Heart left ventricle (tissue), 16 donors: ENCODE measurements at places on chromosomes 12 and 14. TPM values are rescaled to one million over a fixed set of nuclear protein-coding genes. Genes with fewer than 3 reads are reported as not detected.

The SOCS4 gene
- 3.7 TPM for polyA plus RNA-seq

The ANO2 gene
- 6.8 TPM for polyA plus RNA-seq

The TAS2R8 gene
- polyA plus RNA-seq = not detected

The C12orf50 gene
- polyA plus RNA-seq = not detected
